ENCODE measurements at places on chromosomes 11 and 22.

DNA sequence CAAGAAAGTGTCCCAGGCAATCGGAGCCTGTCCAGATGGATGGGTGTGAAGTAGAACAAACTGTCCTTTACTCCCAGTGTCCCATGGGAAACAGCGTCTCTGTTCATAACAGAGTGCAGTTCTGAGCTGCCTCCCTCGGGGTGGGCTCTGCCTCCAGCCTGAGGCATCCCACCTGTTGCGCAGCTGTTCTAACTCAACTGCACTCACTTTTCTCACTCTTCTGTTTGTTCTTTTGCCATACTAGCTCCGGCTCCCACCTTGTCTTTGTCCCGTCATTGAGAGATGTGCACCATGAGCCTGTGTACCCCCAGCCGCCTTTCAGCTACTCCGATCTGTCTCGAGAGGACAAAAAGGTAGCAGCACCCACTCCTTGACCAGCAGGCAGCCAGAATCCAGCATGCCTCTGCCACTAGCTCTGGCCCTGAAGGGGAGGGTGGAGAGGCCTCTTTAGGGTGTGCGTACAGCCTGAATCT, 20.7 kb upstream of the CDC42EP2 start:
- no peak for DNase-seq

DNA sequence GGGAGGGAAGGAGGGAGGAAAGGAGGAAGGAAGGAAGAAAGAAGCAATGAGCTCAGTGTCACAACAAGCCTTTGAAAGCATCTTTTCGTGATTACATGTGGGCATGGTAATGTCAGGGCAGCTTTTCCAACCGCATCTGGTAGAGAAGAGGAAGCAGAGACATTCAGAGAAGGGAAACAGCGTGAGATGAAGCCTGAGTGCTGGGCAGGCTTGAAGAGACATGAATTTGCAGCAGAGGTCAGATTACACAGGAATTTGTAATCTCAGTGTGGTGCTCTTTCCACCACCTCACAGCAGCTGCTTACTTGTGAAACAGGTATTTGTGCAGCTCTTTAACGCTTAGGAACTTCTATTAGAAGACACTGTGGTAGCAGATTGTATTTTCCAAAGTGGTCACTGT, 289.5 kb upstream of the C11orf87 start:
- no peak for DNase-seq

- DNase-seq: no peak
These were observed 235.3 kb downstream of the CTTN start for GRCh38 chr11:70633610-70634009.

GRCh38 chr11:70381872-70382861, 16.2 kb upstream of the CTTN start:
- no peak for DNase-seq

GRCh38 chr11:86793307-86793706, 7.0 kb upstream of the PRSS23 start:
- no peak for DNase-seq

DNA sequence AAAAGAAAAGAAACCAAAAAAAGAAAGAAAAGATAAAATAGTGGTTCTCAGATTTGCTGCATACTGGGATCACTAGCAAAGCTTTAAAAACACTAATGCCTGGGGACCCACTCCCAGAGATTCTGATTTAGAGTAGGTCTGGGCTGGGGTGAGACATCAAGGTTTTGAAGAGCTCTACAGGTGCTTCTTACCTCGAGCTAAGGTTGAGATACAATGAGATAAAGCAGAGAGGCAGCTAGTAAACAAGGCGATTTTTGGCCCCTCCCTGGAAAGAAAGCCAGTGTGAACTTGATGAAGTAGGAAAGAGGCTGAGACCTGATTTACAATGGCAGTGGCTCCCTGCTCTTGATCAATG, 327.6 kb upstream of the CCDC90B start:
- no peak for DNase-seq

GRCh38 chr22:49826603-49827270, 936 bp downstream of the BRD1 start:
- peak; percentile 37 for DNase-seq

- no peak for DNase-seq
These were observed 28.9 kb downstream of the SIK2 start for GRCh38 chr11:111631024-111631665.

DNA sequence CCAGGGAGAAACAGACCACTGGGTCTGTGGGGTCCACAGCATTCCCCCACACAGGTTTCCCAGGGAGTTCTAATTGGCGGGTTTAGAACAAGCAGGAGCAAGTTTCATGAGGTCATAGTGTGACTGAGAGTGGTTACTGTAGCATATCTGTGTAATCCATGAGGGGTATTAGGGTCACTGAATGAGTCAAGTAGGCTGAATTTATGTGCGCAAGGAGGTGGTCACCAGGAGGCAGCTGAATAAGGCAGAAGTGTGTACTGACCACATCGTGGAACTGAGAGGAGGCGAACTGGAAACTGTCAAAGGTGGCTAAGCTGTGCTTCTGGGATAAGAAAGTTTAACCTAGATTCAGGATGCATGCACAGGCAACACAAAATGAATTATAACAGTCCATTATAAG, 876.0 kb downstream of the METTL15 start:
- DNase-seq: no peak

GRCh38 chr11:79198203-79198897, 242.5 kb downstream of the TENM4 start:
- DNase-seq: no peak

DNA sequence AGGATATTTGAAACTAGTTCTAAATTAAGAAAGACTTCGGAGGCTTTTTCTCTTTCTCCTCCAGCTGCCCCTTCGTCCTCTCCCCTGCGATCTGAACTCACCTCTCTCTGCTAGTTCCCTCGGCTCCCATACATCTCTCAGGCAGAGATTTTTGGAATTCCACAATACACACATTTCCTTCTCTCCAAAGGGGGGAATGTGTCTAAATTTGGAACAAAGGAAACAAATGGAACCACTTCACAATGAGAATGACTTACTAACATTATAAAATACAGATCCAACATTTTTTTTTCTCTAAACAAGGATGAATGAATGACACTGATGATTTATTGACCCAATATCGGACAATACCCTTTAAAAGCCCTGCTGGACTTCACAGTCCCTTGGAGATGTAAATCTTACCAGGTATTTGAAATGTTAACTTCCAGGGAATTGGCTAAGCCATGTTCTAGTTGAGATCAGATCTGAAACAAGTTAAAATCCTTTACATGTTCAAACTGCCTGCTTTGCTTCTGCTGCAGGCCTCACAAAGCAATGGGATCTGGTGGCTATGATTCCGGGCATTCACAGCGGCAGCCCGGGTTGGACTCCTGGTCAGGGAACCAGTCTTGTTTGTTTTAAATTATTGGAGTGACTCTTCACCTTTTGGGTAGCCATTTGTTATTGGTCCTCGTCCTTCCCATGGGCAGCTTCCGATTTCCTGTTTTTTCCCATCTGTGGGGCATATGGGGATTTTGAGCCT, 20.5 kb upstream of the GSTP1 start:
- no peak for DNase-seq

DNA sequence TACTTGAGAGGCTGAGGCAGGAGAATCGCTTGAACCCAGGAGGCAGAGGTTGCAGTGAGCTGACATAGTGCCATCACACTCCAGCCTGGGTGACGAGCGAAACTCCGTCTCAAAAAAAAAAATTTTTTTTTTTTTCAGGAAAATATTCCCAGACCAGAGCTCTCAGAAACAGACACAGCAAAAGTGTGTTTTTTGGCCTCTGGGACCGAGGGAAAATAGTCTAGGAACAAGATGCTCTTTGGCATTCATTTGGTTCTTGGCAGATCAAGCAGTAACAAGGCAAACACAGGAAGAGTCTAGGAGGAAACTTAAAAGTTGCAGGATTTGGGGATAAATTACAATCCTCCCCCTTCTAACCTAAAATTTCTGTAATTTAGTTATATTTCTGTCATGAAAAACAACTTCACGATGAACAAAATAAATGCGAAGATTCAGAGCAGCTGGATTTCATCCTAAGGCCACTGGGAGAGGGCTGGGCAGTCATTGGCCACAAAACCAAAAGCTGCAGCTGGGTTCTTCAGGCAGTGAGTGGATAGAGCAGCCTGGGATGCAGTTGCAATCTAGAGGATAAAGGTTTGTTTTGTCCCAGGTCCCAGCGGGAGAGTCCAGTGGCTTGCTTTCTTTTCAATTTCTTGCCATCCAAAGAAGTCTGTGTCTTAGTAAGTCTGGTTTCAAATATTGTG, 19.7 kb downstream of the ATG16L2 start:
- DNase-seq: no peak

DNA sequence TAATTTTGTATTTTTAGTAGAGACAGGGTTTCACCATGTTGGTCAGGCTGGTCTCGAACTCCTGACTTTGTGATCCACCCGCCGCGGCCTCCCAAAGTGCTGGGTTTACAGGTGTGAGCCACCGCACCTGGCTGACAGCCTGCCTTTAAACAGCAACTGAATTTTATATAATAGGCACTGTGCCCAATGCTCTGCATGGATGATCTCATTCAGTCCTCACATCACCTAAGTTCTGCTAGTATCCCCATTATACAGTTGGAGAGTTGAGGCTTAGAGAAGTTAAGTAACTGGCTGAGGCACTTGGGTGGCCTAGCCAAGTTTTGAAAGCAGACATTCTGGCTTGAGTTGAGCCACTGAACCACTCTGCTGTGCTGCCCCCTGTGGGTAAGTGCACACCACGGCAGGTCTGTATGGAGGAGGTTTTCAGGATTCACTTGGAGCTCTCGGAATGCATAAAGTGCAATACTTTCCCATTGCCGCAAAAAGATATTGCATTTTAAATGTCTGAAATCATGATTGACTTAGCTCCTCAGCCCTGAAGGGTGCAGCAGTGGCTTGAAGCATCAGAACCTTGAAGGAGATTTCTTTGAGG, 112.4 kb downstream of the LDLRAD3 start:
- no peak for DNase-seq

- peak; percentile 32 for DNase-seq
These were observed 93.7 kb downstream of the STIM1 start for GRCh38 chr11:3949125-3949524.

DNA sequence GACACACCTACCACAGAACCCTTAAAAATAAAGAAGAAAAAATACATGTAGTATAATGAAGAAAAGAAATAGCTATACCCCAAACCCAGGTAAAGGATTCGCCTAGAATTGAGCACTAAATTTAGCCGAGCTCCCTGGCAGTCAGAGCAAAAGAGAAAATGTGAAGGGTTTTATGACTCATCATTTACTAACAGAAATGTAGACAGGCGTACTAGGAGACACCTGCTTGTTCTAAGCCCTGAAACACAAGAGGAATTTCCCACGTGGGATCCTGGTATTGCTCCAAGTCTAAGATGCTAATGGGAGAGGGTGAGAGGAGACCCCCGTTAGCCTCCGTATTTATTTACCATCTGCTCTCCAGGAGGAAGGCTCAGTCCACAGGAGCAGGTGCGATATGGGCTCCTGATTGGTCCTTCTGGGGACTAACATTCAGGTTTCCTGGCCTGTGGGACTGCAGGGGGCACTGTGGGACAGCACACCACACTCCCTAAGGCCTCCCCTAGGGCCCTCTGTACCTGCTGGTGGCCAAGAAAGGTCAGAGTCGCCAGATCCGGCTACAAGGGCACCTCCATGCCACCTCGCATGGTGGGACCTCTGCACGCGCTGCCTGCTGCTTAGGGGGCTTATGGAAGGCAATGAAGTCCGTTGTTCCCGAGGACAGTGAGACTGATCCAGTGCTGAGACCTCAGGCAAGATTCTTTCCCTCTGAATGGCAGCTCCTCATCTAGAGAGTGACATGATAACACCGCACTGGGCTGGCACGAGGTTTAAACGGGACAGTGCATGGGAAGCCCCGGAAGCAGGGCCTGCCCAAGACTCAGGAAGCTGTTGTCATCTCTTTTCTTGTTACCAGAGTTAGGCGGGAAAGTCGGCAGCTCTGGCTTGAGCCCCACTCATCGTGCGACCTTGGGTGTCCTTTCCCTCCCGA, 25.8 kb downstream of the KCNC1 start:
- peak; percentile 70 for DNase-seq

DNA sequence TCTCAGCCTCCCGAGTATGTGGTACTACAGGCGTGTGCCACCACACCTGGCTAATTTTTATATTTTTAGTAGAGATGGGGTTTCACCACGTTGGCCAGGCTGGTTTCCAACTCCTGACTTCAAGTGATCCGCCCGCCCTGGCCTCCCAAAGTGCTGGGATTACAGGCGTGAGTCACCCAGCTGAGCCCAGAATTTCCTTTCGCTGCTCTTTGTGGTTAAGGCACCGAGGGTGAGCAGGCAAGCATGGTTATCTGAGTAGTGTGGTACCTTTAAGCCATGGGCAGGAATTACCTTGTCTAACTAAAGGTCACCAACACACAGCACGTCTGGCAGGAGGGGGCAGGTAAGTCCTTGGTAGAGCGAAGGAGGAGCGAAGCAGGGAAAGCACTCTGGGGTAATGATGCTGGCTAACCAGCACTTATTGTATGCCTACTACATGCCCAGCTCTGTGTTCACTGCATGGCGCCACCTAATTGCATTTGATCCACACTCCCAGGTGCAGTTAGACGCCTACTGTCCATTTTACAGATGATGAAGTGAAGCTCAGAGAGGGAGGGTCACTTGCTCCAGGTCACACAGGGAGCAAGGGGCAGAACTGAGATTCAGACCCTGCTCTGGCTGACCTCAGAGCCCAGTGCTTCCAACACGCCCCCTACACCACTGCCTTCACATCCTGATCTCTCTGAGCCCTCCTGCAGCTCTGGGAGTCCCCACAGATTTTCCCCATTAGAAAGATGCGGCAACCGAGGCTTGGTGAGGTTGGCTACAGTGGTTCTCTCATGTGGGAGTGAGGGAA, 45.7 kb downstream of the TRIOBP start:
- no peak for DNase-seq

DNA sequence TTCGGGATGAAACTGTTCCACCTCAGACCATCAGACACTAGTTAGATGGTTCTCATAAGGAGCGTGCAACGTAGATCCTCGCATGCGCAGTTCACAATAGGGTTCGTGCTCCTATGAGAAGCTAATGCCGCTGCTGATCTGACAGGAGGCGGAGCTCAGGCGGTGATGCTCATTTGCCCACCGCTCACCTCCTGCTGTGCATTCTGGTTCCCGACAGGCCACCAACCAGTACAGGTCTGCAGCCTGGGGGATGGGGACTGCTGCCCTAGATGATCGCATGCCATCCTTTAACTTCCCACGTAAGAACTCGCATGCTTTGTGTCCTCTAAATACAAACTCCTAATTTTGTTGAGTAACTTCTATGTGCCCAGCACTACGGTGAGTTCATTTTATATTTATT, 62.6 kb downstream of the EFCAB6 start:
- DNase-seq: no peak

GRCh38 chr11:57751676-57752253, at the start of gene BTBD18:
BTBD18 (minus strand) TSS chr11:57751819; CDS start chr11:57751188, 631 bp downstream.
- no peak for DNase-seq
